ENCODE measurements at places on chromosomes 6 and 20. TPM values are rescaled to one million over a fixed set of nuclear protein-coding genes. Genes with fewer than 3 reads are reported as not detected.

DNA sequence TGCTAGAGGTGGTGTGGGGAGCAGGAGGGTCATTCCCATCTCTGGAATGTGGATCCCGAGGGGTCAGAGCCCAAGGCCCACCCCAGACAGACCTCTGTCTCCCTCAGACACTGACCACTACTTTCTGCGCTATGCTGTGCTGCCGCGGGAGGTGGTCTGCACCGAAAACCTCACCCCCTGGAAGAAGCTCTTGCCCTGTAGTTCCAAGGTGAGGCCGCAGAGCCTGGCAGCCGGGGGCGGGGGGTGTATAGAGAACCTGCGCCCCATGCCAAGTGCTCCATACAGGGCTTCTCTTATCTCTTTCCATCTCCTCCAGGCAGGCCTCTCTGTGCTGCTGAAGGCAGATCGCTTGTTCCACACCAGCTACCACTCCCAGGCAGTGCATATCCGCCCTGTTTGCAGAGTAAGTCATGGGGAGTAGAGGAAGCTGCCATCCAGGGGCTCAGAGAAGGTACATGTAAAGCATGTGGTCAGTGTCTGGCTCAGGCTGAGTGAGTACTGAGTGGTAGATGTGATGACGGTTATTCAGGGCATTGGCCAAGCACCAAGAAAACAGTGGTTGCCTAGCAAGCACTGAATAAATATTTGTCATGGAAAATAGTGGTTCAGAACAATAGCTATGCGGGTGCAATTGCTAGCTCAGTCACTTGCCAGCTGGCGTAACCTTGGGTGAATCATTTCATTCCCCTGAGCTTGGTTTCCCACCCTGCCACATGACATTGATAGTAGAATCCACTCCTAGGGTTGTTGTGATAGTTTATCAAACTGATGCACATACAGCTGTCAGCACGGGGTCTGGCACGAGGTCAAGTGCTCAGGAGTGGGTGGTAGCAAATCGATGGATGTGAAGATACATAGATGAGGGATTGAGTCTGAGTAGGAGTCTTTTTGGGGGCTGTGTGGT is 3.5 kb downstream of the PIGT start:
- DNase-seq: no peak

- DNase-seq: no peak
Measured at GRCh38 chr20:51341581-51341980, 200.9 kb downstream of the NFATC2 start.

Gene GTSF1L
- total RNA-seq: not detected

- DNase-seq: no peak
Measured at GRCh38 chr6:37008484-37009465, 3.3 kb downstream of the FGD2 start.

Gene TMEM74B
- not detected for total RNA-seq

- DNase-seq: no peak
Measured at GRCh38 chr6:14207448-14207847, 89.9 kb downstream of the CD83 start.

GRCh38 chr6:14396826-14397517 is 279.4 kb downstream of the CD83 start:
- no peak for DNase-seq

- DNase-seq: peak; percentile 67
Measured at GRCh38 chr6:137309078-137309762, 90.0 kb upstream of the IFNGR1 start.

Gene POLH
- total RNA-seq: 20.0 TPM

- no peak for DNase-seq
Measured at GRCh38 chr6:20188630-20189075, 23.6 kb downstream of the MBOAT1 start.

- no peak for DNase-seq
Measured at GRCh38 chr6:30470968-30471367, 18.3 kb upstream of the HLA-E start.

GRCh38 chr6:31493875-31494694 is 3.9 kb upstream of the MICB start:
- DNase-seq: peak; percentile 91

DNA sequence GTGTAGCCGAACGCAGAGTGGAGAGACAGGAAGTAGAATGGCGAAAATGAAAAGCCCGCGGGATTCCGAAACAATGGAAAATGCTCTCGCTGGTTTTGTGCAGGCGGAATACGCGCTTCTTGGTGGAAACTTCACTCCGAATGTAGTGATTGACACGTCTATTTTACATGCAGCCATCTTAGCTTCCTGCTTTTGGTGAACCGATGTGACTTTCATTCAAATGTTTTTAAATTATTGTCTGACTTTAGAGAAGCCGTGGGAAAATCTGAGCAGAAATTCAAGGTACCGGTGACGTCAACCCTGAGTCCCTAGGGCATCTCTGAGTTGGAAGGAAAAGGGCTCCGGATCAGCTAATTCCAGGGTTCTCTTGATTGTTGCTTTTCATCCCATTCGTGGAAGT is 11.4 kb downstream of the GPX5 start:
- peak; percentile 47 for DNase-seq

Gene POU5F1
- not detected for total RNA-seq

DNA sequence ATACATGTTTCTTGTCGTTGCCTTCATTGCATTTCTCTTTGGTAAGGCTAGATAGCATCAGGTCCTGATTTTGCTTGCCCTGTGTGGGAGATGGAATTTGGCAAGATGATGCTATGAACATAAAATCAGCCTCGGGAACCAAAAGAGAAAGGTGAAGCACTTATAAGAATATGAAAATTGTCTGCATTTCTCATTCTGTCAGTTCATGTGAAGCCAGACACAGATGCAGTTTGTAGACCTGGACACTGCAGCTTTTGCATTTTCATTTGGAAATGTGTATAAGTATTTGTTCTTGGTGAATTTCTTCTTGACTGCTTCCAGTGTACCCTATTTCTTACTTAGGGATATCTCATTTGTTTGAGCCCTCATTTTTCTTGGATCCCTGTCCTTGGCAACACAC is 1.3 kb downstream of the YWHAB start:
- no peak for DNase-seq

Measured in A673 (cell line).